ENCODE measurements at places on chromosomes 16 and 17. TPM values are rescaled to one million over a fixed set of nuclear protein-coding genes. Genes with fewer than 3 reads are reported as not detected.

DNA sequence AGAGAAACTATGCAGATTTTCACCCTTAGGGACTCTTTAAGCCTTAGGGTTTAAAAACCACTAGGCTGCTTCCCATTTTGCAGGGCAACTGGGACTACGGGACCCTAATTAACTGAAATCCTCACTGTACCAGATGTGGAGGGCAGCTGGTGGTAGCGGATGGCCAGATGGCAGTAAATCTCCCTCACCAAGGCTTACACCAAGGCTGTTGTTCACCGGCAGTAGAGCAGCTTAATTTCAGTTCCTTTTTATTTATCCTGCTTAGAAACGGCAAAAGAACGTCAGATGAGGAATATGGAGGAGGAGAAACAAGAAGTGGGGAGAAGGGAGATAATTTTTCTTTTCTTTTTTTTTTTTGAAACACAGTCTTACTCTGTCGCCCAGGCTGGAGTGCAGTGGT lies 6.5 kb downstream of the ABHD15 start:
- no peak for DNase-seq

DNA sequence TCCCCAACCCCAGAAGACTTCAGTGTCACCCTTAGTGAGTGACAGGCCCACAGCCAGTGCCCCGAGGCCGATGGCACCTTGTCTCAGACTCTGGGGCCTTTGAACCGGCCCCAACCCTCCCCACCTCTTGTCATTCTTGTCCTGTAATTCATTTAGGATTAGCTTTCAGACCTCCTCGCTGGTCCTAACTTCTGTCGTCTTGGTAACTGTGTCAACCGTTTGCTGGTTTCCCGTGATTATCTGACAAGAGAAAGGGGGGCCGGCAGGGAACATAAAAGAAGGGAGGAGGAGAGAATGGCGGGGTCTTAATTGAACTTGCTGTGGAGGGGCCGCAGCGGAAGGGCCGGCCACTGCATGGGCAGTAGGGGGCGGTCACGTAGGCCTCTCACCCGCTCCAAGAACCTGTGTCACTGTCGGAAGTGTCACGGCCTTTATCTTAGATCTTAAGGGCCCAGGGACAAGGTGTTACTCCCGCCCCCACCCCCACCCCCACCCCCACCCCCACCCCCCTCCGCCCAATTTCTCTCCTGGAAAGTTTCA lies 46.5 kb upstream of the GSE1 start:
- DNase-seq, result no peak

The BTBD17 gene
- total RNA-seq, result not detected

The MPO gene
- not detected for total RNA-seq

The ZP2 gene
- total RNA-seq, result not detected
